ENCODE measurements at places on chromosomes 13 and 19. TPM values are rescaled to one million over a fixed set of nuclear protein-coding genes. Genes with fewer than 3 reads are reported as not detected.

SIAH3 gene
- polyA plus RNA-seq: not detected

EID2B gene
- 1.4 TPM for polyA plus RNA-seq

PSG1 gene
- polyA plus RNA-seq: not detected

LILRB1 gene
- 1.0 TPM for polyA plus RNA-seq

SKA3 gene
- polyA plus RNA-seq: not detected

POLR2E gene
- polyA plus RNA-seq: 161 TPM

LGALS4 gene
- polyA plus RNA-seq: 0.91 TPM

ZNF616 gene
- 1.7 TPM for polyA plus RNA-seq

OR7C1 gene
- not detected for polyA plus RNA-seq

PAF1 gene
- polyA plus RNA-seq: 61.1 TPM

ZNF221 gene
- polyA plus RNA-seq: 2.4 TPM

S1PR5 gene
- polyA plus RNA-seq: 0.10 TPM

RAB8A gene
- polyA plus RNA-seq: 7.8 TPM

MYH14 gene
- 45.8 TPM for polyA plus RNA-seq

HIF3A gene
- 114 TPM for polyA plus RNA-seq

LENG9 gene
- 2.1 TPM for polyA plus RNA-seq

DCT gene
- polyA plus RNA-seq: not detected

ZNF208 gene
- 9.1 TPM for polyA plus RNA-seq

ABCA7 gene
- polyA plus RNA-seq: 2.9 TPM

SLC15A1 gene
- polyA plus RNA-seq: not detected

CLEC11A gene
- 2.4 TPM for polyA plus RNA-seq

FREM2 gene
- 0.04 TPM for polyA plus RNA-seq

SPART gene
- polyA plus RNA-seq: 23.5 TPM

ANGPTL4 gene
- polyA plus RNA-seq: 9.4 TPM

ZNF506 gene
- 5.0 TPM for polyA plus RNA-seq

CYP2F1 gene
- polyA plus RNA-seq: not detected

ELF1 gene
- 19.4 TPM for polyA plus RNA-seq

DNAAF3 gene
- 1.8 TPM for polyA plus RNA-seq

PDE4A gene
- 11.2 TPM for polyA plus RNA-seq

SHISA7 gene
- not detected for polyA plus RNA-seq

APC2 gene
- polyA plus RNA-seq: 0.08 TPM

SLC7A10 gene
- 0.35 TPM for polyA plus RNA-seq

CACNG8 gene
- 0.06 TPM for polyA plus RNA-seq

LIM2 gene
- polyA plus RNA-seq: not detected

SULT2B1 gene
- polyA plus RNA-seq: not detected

NFKBIB gene
- polyA plus RNA-seq: 90.4 TPM

TRAPPC5 gene
- polyA plus RNA-seq: 60.1 TPM

RNF17 gene
- polyA plus RNA-seq: 0.17 TPM

ZNF541 gene
- 0.15 TPM for polyA plus RNA-seq

PINLYP gene
- 3.0 TPM for polyA plus RNA-seq

CHST8 gene
- polyA plus RNA-seq: 0.10 TPM

NLRP12 gene
- polyA plus RNA-seq: 0.36 TPM

OCEL1 gene
- polyA plus RNA-seq: 15.6 TPM

VSTM2B gene
- polyA plus RNA-seq: not detected

VSIG10L gene
- 1.7 TPM for polyA plus RNA-seq

C19orf85 gene
- polyA plus RNA-seq: not detected

PEG3 gene
- 4.7 TPM for polyA plus RNA-seq

BCL2L12 gene
- 18.6 TPM for polyA plus RNA-seq

CATSPERD gene
- polyA plus RNA-seq: not detected

EXOC3L2 gene
- 1.3 TPM for polyA plus RNA-seq

CEACAM3 gene
- polyA plus RNA-seq: 0.07 TPM

SEMA6B gene
- polyA plus RNA-seq: 6.0 TPM

WTIP gene
- polyA plus RNA-seq: 6.6 TPM

SERPINE3 gene
- polyA plus RNA-seq: not detected

CERS1 gene
- polyA plus RNA-seq: 0.27 TPM

RASL11A gene
- 7.9 TPM for polyA plus RNA-seq

ZNF382 gene
- polyA plus RNA-seq: 5.4 TPM

DPF1 gene
- 0.23 TPM for polyA plus RNA-seq
